ENCODE measurements at places on chromosomes 7 and 10.

DNA sequence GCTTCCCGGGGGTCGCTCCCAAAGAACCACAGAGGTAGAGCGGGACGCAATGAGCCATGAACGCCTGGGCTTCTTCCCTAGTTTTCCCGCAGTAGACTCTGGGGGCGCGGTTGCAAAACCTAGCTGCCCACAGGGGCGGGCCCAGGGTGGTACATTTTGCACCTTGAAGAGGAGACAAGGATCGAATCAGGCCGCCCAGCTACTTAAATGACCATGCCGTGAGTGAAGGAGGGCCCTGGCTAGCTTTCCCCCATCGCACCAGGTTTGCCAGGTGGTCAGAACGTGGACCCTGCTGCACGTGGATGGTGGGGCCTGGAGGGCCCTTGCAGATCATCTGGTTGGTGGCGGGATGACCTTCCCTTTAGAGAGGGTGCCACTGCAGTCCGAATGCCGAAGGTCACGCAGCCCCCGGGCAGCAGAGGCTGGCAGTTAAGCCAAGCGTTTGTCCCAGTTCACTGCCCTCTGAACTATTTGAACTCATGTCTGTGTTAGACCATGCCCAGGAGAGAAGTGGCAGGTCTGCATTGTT, 604 bp upstream of the SHTN1 start:
- DNase-seq = no peak

GRCh38 chr10:114045136-114046086, 1.7 kb downstream of the ADRB1 start:
- peak; percentile 37 for DNase-seq

GRCh38 chr7:115005953-115006352, 84.1 kb downstream of the MDFIC start:
- DNase-seq = no peak

- DNase-seq = no peak
Observed at GRCh38 chr7:40331915-40332314, 197.1 kb downstream of the SUGCT start.

- no peak for DNase-seq
Observed at GRCh38 chr7:911791-912480, 35.6 kb downstream of the GET4 start.

DNA sequence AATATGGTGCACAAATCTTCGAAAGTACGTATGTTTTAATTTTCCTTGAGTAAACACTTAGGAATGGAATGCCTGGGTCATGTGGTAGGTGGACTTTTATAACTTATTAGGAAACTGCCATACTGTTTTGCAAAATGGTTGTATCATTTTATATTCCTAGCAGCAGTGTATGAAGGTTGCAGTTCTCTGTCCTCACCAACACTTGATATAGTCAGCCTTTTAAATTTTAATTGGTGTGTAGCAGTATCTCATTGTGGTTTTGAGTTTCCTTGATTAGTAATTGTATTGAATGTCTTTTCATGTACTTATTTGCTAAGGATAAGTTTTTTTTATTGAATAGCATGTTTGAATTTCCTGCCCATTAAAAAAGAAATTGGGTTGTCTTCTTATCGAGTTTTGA, 926 bp upstream of the PCBD1 start:
- DNase-seq = no peak

DNA sequence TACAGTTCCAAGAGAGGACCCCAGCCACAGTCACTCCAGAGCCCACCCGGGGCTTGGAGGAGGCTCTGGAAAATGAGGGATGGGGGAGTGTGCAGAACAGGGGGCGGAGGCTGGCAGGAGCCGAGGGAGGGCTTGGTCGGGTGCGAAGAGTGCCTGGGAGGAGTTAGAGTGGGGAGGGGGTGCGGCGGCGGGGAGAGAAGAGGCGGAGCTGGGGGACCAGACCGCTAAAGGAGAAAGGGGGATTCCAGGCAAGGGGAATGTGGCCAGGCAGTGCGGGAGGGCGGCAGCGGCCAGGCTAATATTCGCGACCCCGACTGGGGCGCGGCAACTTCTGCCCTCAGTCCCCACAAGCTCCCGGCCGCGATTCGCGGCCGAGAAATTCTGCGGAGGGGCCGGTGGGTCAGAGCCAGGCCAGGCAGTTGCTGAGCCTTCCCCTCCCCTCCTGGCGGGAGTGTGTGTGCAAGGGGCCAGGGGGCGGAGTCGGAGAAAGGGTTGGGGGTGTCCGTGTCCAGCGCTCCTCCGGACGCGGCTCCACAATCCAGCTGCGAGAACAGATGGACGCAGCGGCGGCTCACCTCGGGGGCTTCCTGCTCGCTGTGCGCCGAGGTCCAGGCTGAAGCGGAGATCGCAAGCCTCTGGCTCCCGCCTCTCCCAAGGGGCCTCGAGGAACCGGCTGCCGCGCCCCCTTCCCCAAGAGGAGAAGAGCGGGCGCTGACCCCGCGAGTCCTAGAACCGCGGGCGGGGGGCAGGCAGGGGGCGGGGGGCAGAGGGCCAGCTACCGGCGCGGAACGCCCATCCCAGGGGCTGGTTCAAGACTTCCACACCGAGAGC, 612 bp upstream of the SLC18A3 start:
- no peak for DNase-seq

GRCh38 chr10:103053659-103054581, 135.8 kb downstream of the CNNM2 start:
- DNase-seq = peak; percentile 45

- no peak for DNase-seq
Observed at GRCh38 chr7:46357290-46357689, 436.2 kb upstream of the IGFBP3 start.

- no peak for DNase-seq
Observed at GRCh38 chr7:32066441-32066840, 3.8 kb downstream of the PDE1C start.

DNA sequence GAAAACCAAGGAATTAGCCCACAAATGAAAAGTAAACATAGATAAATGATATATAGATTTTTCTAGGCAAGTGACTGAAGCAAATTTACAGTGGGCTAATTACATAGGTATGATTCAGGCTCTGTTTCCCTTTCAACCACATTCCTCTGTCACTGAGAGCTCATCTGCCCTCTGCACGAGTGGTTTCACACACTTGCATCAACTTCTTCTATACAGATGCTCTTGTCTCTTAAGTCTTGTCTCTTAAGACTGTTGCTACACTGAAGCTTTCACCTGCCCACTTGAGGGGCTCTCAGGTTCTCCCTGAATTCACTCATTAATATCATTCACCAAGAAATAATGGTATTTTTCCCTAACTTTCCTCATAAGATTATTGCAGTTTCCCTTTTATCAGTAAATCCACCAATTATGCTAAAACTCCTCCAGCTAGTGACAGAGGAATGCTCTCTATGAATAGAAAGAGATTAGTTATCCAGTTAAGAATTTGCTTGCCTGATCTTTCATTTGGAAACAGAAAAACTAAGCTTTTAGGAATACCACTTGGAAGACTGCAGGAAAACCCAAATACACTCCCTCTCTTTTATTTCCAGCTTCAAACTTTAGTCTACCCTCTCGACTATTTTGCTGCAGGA, 95.7 kb downstream of the ELAPOR2 start:
- DNase-seq = no peak

DNA sequence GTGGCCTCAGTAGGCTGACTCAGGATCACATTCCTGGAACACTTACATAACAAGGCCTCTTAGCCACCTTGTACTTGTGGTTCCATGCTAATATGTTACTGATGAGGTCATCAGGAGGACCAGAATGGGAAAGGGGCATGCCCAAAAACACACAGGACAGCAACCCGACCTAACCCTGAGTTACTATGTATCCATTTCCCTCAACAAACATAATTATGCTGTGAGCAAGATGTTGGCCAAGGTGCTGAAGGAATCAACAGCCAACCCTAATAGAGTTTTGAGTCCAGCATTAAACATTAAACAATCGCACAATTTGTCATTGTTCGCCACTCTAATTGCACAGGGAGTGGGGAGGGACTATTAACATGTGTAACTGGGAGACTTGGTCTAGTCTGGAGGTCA, 129.4 kb downstream of the PLPP4 start:
- no peak for DNase-seq

DNA sequence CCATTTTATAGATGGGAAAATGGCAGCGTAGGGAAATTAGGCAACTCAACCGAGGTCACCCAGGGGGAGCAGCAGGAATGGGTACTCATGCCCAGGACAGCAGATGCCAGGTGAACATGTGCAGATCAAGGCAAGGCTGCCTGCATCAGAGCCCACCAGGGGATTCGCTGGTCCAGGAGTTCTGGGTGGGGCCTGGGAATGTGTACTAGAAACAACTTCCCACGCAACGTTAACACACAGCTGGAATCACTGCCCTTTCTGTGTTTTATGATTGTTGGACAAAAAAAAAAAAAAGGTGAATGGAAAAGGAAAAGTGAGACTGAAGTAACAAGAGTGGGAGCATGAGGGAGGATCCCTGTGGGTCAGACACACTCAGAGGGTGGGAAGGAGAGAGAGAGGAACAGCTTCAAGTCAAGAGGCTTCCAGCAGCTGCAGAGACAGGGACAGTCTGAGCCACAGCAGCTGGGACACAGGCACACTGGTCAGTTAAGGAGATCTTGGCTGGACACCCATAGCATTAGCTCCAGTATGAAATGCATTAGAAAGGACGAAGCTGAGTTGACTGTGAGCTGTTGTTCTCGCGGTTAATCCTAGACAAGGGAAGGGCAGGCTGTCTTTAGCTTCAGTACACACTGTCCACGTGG, 187.9 kb upstream of the INHBA start:
- no peak for DNase-seq

DNA sequence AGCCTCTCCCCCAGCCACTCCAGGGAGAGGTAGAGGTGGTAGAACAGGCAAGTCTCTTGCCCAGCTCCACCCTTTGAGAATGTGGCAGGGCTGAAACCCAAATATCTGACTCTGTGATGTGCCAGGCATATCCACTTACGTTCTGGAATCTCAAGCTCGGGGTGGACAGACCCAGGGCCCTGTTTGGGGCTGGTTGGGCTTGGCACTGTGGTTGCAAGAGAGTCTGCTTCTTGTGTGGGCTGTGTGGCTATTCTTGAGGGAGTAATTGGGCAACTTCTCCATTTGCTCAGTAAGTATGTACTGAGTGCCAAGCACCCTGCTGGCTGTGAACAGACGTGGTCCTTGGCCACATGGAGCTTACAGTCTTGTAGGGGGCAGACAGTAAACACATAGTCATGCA, 4.7 kb downstream of the UBTD1 start:
- DNase-seq = no peak

- DNase-seq = no peak
Observed at GRCh38 chr10:35451151-35452016, 115.1 kb downstream of the CCNY start.

DNA sequence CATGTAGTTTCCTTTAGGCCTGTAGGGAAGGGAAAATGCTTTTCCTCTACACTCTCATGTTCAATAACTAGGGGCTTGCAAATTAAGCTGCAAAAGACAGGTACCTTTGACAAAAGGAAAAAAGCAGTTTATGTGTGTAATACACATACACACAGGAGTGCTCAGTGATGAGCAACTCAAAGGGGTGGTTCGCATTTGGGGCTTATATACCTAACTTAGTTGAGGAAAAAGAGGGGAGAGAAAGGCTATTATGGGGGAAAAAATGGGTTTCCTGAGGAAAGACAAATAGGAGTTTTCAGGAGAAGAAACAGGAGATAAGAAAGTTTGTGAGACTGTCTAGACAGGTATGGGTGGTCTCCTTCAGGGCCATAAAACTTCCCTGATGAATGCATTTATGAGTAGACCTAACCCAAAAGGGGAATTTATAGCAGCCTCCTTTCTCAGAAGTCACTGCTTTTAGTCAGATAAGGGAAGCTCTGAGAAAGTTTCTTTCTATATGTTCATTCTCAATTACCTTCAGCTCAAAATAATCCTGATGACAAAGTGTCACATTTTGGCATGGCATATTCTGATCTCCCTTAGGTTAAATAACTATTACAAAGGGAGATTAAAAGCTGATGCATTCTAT, 55.2 kb upstream of the EZH2 start:
- no peak for DNase-seq

DNA sequence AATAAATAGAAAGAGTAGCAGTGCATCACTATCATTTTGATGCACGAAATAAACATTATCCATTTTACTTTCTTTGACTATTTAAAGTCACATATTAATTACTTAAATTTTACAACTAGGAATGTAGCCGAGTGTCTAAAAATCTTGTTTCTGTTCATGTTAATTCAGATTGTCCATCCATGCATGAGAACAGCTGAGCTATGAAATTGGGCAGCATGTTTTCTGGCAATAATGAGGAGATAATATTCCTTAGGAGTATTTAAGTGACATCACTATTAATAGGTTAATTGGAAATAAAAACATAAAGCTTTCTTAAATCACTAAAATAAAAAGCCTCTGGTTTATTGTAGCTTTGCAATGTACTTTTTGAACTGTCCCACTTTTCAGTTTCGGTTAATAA, 293.8 kb downstream of the PHTF2 start:
- DNase-seq = no peak

GRCh38 chr7:157909370-157909769, 572.6 kb downstream of the DNAJB6 start:
- DNase-seq = peak; percentile 11

GRCh38 chr7:48424731-48425130, 253.5 kb downstream of the ABCA13 start:
- DNase-seq = no peak

DNA sequence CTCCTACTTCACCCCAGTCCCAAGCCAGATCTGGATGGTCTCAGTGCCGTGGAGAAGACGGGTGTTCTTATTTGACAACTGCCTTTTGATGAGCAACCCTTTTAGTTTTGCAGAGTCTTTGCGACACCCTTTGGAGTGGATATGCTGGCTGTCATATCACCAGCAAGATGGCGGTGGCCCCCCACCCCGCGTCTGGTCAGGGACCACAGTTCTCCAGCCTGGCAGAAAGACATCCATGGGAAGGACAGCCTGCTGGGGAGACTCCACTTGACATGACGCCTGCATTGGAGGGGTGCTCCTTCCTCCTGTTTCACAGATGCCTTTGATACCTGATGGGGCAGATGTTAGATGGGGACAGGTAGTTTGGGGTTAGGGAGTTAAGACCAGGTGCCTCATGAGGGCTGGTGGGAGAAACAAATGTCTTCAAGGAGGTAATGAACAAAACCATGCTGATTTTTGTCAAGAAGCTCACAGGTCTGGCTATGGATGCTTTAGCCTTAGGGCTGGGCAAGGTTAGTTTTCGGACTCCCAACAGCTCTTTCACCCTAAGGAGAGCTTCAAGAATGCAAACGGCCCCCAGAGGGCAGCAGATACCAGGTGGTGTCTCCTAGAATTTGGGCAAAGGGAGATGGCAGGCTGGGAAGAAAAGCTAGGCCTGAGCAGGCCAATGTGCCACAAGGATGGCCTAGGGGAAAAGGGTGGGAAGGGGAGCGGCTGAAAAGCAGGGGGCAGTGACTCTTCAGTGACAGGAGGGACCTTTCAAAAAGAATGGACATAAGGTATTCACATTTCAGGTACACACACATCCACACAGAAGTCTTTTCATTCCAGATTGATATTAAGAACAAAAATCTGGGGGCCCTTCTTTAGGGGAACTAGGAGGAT, 95.2 kb downstream of the CLEC2L start:
- peak; percentile 65 for DNase-seq

DNA sequence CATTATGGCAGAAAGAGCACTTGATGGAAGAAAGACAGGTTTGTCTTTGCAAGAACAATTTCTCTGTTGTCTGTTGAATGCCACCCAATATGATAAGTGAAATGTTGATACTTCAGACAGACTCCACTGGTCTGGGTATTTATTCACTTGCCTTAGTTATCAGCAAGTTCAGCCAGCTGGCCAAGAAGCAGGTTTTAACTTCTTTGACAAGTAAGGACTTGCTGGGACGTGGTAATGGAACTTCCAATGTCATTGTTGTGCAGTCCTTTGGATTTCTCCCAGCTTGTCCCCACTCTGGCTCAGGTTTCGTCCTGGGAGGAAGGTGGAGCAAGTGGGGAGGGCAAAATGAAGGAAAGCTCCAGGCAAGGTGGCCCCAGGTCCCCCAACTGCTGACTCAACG, 497.4 kb downstream of the RPS24 start:
- no peak for DNase-seq

- no peak for DNase-seq
Observed at GRCh38 chr10:118472415-118473304, 122.8 kb downstream of the PRLHR start.

Measured in activated T-cell treated with anti-CD3 and anti-CD28 coated beads, Interleukin-2, amount 50 U/mL, for 24 hours (primary cell).